Fibroblast of skin of right biceps (primary cell): ENCODE measurements at places on chromosomes 3 and 15.

- peak; percentile 67 for DNase-seq
These were observed 70.7 kb downstream of the SOX2 start for GRCh38 chr3:181782306-181782954.

GRCh38 chr3:188944108-188944507 lies 227.7 kb upstream of the TPRG1 start:
- DNase-seq = no peak

- DNase-seq = no peak
These were observed 1.2 kb upstream of the CAV3 start for GRCh38 chr3:8732413-8732812.

DNA sequence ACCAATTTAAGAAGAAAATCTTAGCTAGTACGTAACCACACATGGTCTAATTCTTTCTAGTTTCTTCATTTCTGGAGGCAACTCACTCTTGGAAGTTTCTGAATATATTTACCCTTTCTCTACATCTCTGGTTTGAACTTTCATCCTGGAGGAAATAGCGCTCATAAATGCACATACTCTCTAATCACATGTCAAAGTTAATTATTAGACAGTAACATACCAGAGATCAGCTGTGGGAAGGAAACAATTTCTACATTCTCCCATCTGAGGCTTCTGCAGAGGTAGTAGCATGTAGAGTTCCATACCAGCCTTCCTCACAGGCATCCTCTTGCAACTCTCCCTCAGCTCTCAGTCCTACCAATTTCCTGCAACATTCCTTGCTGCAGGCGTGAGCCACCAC lies 132.5 kb downstream of the RBPMS2 start:
- DNase-seq = no peak

DNA sequence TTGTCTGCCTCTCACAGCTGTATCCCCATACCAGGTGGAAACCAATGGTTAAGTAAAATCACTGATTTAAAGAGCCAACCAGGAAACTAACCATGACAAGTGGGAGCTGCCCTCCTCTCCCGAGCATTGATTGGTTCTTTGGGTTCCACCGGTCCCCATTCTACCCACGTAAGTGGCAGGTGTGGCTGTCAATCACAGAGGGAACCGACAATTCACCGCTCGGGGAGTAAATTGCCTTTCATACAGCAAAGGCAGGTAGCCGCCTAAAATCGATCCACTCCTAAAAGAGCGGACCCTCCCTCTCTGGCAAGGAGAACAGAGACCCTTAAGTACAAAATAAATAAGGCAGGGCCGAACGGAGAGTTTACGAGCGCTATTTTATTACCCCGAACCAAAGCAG lies 1.2 kb downstream of the ERC2 start:
- peak; percentile 68 for DNase-seq

DNA sequence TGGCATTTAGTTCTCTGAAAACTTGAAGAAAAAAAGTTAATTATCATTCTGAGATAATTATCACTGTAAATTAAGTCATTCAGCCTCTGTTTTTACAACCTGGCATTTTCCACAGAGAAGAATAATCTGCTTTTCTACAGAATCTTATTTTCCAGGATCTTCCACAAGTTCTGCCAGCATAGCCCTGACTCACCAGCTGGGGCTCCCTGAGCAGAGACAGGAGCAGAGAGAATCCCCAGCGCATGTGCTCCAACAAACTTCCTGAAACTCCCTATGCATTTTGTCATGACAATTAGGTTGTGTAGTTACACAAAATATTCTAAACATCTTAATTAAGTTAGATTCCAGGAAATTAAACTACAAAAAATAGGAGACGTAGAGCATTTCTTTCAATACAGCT lies 32.1 kb upstream of the TMEM207 start:
- DNase-seq = no peak

DNA sequence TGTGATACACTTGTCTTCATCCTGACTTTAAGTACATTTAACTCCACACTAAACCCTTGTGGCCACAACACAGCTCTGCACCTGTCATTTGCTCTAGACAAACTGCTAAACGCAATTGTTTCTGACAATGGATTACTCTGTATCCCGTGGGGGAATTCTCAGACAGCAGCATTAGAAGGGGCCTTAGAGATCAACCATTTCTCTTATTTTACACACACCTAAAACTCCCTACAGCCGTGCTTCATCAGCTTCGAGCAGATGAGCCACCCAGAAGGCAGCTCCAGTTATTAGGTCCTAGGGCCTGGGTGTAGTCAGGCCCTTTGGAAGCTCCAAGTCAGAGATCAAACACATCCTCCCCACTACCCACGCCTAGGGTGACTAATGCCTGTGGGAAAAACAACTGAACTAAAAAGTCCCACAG lies 1.3 kb upstream of the IL12A start:
- DNase-seq = peak; percentile 50

DNA sequence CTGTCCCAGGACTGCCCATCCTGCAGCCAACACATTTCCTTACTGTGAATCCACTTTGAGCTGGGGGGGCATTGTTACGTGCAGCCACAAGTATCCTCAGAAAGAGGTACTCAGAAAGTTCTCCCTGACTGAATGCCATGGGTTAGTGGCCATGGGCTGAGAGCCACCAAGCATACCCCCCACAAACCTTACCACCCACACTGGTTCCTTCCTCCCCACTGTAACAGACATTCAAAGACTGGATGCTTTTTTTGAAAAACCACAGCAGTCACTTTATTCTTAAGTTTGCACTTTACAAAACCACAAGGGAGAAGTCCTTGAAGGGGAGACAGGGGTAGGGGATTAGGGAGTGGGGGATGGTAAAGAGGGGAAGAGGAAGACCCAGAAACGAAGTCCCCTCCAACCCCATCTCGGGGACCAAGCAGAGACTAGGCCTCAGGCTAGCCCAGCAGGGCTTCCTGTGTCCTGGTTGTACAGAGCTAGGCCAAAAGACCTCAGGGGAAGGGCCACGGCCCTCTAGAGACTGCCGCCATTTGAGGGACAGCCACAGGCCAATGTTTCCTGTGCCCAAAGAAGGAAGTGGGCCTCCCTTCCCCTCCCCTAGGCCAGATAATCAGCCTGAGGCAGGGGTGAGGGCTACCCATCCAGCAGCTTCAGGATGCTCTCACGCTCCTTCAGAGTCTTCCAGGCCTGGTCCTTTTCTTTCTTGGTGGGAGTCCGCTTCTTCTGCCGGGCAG lies 10.1 kb upstream of the CAMK1 start:
- no peak for DNase-seq

GRCh38 chr3:146256851-146257486 lies 6.1 kb upstream of the PLSCR4 start:
- peak; percentile 65 for DNase-seq

GRCh38 chr3:131033480-131034080 lies 6.9 kb downstream of the NEK11 start:
- peak; percentile 51 for DNase-seq

GRCh38 chr3:146491303-146491702 lies 21.9 kb upstream of the PLSCR2 start:
- DNase-seq = peak; percentile 56

GRCh38 chr3:186869253-186870100 lies 27.0 kb downstream of the ADIPOQ start:
- DNase-seq = peak; percentile 70

GRCh38 chr3:123447749-123448517 lies 957 bp downstream of the ADCY5 start:
- peak; percentile 18 for DNase-seq

GRCh38 chr3:48748754-48749153 lies 31.7 kb upstream of the IP6K2 start:
- no peak for DNase-seq

DNA sequence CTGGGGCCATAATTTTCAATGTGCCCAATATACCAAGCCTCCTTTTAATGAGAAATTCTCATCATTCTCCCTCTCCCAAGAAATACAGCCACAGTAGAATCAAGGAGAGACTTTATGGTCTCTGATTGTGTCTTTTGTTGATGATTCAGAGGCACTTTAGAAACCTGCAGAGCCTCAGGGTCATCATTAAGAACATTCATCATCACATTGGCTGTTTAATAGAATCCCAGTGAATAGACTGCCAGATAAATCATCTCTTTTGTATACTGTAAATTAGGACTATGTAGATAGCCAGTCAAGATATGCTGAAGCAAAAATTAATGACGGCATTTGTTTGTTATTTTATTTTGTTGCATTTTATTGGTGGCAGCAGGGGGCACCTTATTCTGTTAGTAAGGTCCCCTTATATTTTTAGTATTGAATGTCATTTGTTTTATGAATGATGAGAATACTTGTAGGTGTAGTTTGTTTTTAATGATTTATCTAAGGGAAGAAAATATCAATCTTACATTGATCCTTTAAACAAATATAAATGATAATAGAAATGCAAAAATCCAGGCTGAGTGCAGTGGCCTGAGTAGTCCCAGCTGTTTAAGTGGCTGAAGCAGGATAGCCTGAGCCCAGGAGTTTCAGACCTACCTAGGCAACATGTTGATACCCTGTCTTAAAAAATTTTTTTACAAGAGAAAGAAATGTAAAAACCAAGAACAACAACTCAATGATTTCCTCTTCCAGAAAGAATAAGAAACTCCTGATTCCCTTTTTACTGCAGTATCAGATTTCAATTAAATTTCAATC lies 138.8 kb downstream of the ZBBX start:
- DNase-seq = no peak

GRCh38 chr3:184531626-184532280 lies 29.8 kb upstream of the EPHB3 start:
- no peak for DNase-seq

GRCh38 chr15:67361100-67361499 lies 106.5 kb downstream of the IQCH start:
- no peak for DNase-seq

- DNase-seq = no peak
These were observed 1.9 kb downstream of the NEIL1 start for GRCh38 chr15:75348562-75349350.
